ENCODE measurements at places on chromosomes 16 and 17.

DNA sequence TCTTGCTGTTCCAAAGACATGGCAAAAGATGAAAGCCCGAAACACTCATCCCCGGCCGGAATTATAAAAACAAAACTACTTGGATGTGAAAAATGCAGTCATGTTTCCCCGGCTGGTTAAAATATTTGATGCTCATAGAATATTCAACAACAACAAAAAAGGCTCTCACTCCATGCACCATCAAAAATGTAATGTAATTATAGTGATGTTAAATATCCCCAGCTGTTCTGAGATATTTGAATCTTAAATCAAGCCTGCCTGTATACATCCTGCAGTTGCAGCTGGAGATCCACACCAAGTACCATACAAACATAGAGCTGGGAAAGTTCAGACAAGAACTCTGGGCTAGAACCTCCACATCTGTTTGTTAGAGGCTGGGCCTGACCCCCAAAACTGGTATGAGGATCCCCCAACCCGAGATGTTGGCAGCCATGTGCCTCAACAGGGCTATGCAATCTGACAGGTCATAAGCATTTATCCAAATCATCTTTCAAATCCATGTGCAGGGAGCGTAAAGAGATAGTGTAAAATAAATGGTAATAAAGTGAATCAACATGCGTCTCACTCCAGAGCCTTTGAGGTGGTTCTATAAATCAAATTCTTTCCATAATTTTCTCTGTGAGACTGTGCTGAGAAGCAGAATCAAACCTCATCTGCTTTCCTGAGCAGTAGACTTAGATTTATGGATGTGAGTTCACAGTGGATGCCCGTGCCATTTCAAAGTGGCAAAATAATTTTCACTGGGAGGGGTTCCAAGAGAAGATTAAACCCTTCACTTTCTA lies 12.7 kb downstream of the ASIC2 start:
- DNase-seq: no peak

DNA sequence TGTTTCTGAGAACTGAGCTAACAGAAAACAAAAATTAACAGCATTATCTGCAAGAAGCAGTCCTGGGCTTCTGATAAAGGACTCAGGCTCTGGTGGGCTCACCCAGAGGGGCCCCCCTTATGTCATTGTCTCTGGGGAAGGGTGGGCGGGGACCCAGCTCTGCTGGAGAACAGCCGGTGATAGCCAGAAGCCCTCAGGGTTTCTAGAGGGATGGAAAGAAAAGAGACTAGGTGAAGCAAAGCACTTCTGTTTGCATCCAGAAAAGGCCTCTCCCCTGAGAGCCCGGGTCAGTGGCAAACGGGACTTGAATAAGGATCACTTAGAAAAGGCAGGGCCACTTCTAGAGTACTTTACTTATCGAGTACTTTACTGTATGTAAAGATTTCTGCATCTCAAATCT lies 7.0 kb upstream of the CDC42EP4 start:
- DNase-seq: no peak

DNA sequence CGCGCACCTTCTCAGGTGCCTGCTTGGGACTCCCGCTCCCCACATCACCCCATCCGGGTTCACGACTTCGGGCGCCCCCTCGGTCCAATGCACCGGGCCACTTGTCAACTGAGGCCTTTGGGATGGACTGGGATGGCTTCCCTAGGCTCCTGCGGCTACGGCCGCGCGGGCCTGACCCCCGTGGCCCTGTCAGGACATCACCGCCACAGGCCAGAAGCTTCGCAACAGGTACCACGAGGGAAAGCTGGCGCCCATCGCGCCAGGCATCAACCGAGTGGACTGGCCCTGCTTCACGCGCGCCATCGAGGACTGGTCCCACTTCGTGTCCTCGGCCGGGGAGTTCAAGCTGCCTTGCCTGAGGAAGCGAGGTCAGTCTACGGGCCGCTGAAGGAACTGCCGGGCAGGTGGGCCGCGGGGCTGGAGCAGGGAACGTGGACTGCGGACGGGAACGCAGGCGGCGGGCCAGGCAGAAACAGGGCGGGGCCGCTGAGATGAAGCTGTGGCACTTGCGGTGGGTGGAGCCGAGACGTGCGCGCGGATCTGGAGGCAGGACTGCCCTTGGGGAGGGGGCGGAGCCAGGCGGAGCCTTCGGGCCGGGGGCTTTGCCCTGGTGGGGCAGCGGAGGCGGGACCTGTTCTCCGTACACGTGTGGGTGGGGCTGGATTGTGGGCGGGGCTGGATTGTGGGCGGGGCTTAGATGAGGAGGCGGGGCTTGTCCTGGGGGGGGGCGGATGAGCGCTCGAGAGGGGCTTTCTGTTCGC lies 13.7 kb upstream of the CNGB1 start:
- peak; percentile 32 for DNase-seq

- no peak for DNase-seq
These were observed 11.5 kb downstream of the DEXI start for GRCh38 chr16:10930755-10931093.

DNA sequence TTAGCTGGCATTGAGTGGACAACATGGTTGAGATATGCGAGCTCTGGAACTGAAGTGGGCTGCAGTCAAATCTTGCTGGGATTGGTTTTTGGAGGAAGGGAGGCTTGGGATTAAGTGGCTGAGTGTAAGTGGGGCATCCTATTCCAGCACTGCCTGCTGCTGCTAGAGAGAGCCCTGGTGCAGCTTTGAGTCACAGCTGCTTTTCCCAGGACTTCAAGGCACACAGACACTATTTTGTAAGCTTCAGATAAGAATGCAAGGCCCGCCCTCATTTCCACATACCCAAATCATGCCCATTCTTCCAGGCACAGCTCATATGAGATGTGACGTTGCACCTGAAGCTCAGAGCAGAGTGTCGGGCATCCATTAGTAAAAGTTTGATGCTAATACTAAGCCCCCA lies 10.2 kb upstream of the MAF start:
- DNase-seq: no peak

DNA sequence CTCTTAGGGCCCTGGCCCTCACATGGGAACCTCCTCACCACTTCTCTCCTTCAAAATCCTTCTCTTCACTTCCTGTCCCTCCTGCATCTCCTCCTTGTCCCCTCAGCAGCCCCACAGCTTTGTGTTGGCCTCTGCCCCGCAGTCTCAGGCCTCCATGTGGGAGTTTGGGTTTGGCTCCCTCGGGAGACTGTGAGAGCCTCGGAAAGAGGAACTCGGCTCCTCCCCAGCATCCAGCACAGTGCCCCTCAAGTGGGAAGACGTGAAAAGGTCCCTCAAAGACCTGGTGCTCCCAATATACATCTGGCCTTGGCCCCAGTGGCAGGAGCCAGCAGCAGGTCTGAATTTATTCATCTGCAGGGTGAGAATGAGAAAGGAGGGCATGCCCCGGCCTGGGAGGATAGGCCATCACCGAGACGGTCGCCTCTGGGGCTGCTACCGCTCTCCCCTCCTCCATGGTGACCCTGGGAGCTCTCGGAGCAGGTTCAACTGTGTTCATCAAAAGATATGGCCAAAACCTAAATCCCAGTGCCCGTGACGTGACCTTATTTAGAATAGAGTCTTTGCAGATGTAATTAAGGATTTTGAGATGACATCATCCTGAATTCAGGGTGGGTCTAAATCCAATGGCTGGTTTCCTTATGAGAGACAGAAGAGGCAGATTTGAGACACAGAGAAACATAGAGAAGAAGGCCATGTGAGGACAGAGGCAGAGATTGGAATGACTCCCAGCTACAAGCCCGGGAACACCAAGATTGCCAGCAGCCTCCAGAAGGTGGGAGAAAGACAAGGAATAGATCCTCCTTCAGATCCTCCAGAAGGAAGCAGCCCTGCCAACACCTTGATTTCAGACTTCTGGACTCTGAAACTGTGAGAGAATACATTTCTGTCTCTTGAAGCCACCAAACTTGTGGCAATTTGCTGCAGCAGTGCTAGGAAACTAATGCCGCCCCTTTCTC lies 135.1 kb downstream of the MRM1 start:
- DNase-seq: no peak

DNA sequence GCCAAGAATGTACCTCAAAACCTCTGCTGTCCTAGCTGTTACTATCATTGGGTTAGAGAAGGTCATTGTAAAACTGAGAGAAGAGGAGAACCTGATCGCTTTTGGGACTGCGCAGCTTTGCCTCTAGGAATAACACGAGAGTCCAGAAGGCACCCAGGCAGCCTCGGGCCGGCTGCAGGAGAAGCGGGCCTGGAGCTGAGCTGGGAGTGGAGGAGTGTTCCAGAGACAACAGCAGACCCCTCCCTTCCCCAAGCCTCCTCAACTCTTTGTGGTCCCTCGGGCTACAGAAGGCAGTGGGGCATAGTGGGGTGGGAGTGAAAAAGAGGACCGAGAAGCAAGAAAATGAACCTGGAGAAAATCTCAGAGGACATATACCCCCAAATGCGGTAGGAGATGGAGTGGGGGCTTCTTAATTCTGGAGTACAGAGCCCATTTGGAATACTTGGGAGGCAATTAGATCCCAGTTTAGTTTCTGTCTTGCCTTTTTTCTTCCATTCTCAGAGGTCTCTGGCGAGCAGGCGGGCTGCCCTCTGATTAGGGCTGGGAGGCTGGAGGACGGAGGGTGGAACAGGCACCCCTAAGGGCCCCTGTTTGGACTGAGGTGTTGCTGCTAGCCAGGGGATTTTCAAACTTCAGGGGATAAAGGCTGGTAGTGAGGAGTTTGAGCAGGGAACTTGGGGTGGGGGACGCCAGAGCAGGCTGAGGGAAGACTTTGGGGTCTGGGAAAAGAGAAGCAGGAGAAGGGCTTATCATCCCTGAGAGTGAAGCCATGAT lies 13.3 kb upstream of the HOXB2 start:
- DNase-seq: no peak

DNA sequence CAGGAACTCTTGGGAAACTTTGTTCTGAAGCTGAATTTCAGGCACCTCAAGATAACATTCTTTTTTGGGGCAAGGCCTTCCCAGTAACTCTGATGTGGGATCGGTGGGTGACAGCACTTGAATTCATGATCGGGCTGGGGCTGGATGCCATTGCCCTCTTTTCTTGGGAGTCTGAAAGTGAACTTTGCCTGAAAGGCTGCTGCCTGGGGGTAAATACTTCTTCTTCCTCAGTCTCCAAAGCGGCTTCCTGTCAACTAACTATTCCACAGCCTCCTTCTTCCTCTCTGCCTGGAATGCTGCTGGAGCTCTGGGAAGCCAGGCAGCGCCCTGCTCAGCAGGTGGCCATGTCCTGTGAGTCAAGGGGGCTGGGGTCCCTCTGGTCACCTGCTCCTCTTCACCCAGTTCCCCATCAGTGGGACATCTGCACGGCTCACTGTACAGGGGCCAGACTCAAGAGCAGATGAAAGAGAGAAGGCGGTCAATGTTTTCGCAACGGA lies 79.5 kb downstream of the WIPI1 start:
- no peak for DNase-seq

DNA sequence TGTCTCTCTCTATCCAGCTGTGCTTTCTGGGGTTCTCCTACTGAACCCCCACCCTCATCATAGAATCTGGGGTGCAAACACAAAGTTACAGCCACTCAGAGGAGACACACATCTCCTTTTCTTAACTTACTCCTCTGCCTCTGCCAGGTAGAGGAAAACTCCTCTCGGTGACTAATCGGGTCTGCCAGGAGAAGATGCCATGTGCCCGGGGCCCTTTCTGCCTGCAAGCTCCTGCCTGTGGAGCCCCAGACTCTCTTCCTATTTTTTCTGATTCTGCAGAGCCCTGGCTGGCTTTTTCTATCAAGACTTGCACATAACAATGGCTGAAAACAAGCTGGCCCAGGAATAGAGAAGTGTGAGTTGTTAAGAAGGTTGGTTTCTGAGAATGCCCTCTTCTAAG lies 10.4 kb downstream of the SLC6A4 start:
- DNase-seq: no peak

DNA sequence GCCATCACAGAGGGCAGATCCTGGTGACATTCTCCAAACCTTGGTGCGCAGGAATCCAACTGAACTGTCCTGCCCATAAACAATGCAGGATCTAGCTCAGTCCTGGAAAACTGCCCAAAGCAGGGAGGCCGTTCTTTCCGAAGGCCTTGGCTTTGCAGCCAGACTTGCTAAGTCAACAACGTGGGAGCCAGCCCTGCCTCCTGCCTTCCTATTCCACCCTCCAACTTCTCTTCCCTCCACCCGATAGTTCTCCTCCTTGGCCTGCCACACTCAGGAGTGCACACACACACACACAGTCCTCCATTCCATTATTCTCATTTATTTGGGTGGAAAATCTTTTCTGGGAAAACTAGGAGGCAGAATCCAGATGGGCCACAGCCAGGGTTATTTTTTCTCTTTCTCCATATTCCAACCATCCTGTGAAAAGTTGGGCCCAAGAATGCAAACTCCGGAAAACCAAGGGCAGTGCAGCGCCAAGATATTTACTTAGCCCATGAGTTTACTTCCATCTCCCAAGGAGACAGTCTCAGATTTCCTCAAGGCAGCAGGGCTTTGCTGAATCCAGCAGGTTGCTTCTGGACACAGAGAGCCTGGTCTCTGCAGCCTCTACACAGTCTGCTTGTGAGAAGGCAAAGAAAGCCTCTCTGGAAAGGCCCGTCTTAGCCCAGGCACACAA lies 15.8 kb downstream of the COPRS start:
- DNase-seq: peak; percentile 28

- DNase-seq: no peak
These were observed 15.8 kb downstream of the CDH16 start for GRCh38 chr16:66902648-66903543.

DNA sequence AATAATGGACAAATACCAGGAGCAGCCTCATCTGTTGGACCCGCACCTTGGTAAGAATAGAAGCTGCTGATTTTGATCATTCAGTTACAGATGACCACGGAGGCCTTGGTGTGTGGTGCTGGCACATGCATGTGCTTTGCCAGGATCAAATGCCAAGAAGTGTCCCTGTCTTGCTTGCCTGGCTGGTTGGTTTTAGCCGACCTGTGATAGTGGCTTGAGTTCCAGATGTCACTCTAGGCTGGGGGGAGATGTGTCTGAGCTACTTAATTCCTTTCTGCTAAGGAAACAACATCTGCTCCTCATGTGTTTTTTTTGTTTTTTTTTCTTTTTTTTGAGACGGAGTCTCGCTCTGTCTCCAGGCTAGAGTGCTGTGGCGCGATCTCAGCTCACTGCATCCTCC lies 4.3 kb downstream of the TBCD start:
- no peak for DNase-seq

DNA sequence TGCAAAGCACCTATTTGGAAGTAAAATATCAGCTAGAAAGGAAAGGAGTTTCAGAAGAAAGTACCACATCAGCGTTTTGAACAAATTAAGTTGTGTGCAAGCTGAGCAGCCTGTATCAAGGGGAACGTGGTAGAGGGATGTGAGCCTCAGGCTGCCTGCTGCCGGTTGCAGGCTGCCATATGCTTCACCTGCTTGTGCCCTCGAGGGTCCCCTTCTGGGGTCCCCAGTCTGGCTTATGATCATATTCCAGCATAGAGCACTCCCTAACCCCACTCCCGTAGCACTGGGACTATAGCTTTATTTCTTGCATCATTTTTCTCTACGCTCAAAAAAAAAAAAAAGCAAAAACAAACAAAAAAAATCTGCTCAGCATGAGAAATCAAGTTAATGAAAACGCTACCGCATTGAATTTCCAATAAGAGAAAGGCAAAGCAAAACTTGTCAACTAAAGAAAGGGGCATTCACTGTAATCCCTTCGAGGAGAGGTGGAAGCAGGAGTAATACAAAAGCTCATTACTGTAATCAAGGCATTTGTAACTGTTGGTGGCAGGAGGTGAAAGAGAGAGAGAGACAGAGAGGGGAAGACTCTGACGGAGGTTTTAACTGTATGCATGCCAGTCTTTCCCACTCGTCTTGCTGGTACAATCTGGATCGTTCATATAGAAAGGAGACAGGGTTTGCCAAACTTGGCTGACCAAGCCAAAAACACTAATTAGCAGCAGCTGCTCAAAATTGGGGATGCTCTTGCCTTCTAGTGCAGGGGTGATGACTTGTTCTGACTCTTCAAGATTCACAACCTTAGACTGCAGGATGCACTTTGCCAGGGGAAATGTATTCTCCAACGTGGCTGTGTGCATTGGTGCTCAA lies 258.2 kb upstream of the HSBP1 start:
- DNase-seq: no peak

All from nucleus accumbens (tissue), 56 donors.